ENCODE measurements at places on chromosomes 4 and X. TPM values are rescaled to one million over a fixed set of nuclear protein-coding genes. Genes with fewer than 3 reads are reported as not detected.

DNA sequence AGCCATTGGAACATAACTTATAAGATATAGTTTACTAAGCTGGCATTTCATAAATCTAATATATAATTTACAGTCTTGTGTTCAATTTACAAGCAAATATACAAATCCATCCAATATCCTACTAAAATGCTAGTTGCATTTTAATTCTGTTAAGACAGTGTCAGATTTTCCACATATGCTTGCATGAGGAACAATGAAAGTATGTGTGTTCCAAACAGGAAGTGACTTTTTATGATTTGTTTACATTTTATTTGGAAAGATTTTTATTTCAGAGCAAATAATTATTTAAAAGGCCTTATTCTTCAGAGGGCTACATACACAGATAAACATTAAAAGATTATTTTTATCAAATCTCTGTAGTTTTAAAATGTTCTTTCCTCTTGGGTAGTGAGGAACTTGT lies 130.1 kb downstream of the KLHL34 start:
- no peak for DNase-seq

DNA sequence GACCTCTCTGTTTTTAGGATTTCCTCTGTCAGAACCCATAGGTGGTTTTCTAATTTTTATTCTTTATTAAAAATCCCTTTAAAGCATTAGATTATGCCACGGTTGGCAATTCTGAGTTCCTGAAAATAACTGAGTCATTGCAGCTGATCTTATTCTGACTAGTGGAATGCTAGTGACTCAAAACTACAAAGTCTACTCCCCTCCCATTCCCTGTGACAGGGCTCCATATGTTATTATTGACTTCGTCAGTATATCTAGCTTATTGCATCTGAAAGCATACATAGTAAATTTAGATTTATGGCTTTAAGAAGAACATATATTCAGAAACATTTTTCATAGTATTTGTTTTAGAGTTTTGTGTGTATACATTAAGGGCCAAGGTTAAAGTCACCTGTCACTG lies 38.5 kb downstream of the HERC3 start:
- DNase-seq = no peak

GRCh38 chr4:64780664-64781063 lies 371.4 kb upstream of the TECRL start:
- no peak for DNase-seq

DNA sequence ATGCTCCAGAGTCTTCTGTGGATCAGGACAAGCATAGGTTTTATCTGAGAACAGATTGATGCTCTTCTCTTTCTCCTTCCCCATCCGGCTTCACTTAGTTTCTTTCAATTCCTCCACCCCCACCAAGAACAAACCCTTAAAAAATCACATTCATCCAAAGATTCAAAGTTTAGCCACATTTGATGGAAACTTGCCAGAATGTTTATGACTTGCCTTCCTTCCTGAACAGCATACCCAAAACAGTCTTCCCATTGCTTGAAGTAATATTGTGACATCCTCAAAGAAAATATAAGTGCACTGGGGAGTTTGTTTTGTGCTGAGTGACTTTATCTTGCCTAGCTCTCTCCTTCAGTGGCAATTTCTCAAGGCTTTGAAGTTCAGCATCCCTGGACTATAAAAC lies 83.0 kb downstream of the MAGEB17 start:
- DNase-seq = no peak

DNA sequence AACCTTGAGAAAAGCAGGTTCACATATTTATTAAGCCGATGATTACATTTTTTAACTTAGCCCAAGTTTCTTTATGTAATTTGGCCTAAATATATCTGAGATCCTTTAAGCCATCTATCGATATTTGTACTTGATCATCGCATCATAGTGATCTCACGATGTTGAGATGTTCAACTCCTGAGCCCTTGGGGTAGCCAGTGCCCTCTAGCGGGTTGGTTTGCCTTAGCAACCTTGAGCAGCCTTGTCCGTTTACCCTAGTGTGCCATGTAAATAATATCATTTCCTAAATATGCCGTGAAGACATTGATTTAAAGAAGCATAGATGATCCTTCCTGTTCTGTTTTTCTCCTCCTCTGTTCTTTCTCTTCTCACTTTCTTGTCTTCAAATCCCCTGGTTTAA lies 432.2 kb downstream of the RPA4 start:
- no peak for DNase-seq

GRCh38 chr4:106269711-106270110 lies 46.3 kb downstream of the TBCK start:
- no peak for DNase-seq

- no peak for DNase-seq
These were observed 532.8 kb downstream of the IL15 start for GRCh38 chr4:142169216-142169615.

The TMEM31 gene
- not detected for total RNA-seq

The RPS6KA6 gene
- not detected for total RNA-seq

The GAGE1 gene
- not detected for total RNA-seq

The PFKFB1 gene
- 0.98 TPM for total RNA-seq

The KCNIP4 gene
- total RNA-seq = not detected

The REELD1 gene
- total RNA-seq = 1.7 TPM

The REPS2 gene
- 1.1 TPM for total RNA-seq
